Stimulated activated CD4-positive, alpha-beta T cell treated with anti-CD3 and anti-CD28 coated beads, Interleukin-1b, Interleukin-23, amount 100 ng/mL, for 1 hour (primary cell): ENCODE measurements at places on chromosomes 7 and 10.

DNA sequence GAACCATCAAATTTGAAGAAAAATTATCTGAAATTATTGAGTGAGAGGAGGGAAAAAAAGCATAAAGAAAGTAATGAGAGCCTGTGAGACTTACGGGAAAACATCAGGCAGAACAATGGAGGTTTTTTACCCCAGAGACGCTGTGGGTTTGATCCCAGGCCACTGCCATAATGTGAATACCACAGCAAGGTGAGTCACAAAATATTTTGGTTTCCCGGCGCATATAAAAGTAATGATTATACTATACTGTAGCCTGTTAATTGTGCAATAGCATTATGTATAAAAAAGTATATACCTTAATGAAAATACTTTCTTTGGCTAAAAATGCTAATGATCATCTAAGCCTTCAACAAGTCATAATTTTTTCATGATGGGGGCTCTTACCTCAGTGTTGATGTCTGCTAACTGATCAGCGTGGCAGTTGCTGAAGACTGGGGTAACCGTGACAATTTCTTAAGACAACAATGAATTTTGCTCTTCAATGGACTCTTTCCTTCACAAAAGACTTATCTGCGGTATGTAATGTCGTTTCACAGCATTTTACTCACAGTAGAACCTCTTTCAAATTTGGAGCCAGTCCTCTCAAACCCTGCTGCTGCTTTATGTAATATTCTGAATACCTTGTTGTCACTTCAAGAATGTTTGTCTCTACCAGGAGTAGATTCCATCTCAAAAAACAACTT, 97.0 kb upstream of the FAM20C start:
- DNase-seq = no peak

- DNase-seq = no peak
Measured at GRCh38 chr10:14953424-14954000, 384 bp downstream of the DCLRE1C start.

- DNase-seq = no peak
Measured at GRCh38 chr10:35783305-35783838, 141.3 kb upstream of the FZD8 start.

- no peak for DNase-seq
Measured at GRCh38 chr10:85224366-85224940, 896.1 kb downstream of the CCSER2 start.

DNA sequence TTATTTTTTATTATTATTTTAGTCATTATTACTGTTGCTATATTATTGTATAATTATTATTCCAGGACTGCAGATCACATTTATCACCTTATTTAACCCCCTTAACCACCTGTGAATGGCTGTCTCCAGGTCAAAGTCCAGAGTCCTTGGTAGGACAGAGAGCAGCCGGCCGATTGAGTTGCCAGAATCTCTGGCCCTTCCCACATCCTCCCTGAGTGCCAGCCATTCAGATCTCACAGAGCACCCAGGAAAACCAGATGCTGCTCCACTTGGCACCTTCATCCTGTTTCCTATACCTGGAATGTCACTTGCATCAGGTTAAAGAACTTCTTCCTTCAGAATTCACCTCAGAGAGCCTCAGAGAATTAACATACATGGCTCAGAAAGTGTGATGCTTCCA, 101.1 kb downstream of the ELAPOR2 start:
- no peak for DNase-seq

GRCh38 chr7:6532516-6532915, 18.7 kb downstream of the GRID2IP start:
- DNase-seq = no peak

DNA sequence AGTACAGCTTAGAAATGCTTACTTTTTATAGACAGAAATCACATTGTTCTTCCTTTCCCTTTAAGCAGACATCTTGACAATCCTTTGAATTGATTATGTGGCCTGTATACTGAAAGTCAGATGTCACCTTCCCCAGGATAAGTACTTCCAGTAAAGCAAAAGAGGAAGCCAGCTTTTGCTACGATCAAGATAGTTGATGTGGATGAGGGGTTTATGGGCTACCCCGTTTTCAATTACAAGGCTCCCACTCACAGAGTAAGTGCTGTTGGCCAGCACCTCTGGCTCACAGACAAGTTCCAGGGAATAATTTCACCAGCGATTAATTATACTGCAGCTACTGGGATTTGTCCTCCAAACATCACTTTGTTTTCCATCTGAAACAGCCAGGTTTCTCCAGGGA, 95.1 kb upstream of the SAMD8 start:
- no peak for DNase-seq

DNA sequence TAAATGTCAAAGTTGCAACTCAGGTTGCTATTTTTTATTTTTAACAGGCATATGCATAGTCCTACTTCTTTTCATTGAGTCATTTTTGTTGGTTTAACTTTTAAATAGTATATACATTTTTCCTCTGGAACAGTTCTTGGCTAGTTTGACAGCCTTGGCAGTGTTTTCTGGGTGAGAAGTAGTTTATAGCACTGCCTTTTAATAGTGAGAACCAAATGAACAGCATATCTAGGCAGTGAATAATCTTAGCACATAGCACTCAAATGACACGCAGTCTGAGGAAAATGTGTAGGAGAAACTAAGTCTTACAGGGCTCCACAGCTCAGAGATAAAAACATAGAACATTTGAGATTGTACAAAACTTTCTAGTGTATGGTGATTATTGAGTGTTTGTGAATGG, 265.5 kb upstream of the POT1 start:
- DNase-seq = no peak

- DNase-seq = no peak
Measured at GRCh38 chr7:121882731-121883130, 9.8 kb downstream of the PTPRZ1 start.

DNA sequence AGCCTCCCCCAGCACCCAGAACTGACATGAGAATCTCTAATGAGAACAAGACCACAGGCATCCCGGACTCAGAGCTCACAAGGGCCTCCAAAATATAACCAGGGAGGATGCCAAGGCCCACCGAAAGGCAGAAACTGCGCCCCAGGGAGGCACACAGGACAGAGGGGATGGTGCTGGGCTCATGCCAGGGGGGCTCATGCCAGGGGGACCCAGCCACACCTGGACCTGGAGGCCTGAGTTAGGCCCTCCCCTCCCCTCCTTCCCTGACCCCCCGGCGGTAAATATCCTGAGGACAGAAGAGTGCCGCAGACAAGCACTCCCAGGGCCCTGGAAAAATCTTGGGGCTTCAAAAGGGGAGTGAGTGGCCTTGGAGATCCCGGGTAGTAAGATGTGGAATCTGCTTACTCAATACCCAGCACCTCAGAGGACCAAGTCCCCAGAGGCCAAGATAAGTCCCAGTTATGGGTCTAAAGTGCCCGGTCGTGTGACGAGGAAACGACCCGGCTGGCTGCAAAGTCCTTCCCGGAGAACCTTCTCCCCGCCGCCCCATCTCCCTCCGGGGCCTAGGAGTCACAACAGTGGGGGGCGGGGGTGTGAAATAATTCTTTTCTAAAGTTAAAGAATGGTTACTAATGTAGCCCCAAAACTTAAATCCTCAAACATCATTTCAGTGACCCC, 11.9 kb downstream of the PDGFA start:
- DNase-seq = no peak

DNA sequence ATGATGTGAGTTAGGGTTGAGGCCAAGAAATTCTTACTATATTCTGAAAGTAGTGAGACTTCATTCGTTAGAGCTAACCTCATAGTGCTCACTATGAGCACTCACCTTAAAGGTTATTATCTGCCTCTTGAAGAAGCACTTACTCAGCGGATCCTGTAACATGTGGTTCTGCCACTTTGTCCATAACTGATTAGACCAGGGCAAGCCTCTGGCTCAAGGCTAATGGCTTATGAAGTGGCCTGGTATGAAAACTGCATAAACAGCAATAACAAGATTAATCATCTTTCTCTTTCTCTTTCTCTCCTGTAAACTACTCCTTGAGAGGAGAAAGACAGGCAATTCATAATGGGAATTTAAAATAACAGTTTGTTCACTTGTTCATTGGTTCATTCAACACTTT, 82.8 kb downstream of the MAPK8 start:
- no peak for DNase-seq

GRCh38 chr10:70583669-70584037, 18.9 kb downstream of the PRF1 start:
- no peak for DNase-seq

DNA sequence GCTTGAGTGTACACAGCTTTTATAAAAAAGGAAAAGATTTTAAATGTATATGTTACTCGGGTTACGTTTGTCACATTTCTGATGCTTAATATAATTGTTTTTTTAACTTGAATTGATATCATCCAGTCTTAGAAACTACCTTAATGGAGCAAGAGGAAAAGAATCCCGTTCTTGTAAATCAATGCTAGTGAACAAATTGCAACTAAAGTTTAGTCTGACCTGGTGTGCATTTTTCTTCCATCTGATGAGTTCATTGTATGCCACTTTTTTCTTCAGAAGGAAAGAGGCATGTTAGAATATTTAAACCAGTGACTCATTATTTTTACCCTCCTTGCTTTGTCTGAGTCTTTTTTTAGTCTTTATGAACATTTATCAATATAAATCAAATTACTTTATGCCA, 34.7 kb downstream of the NET1 start:
- DNase-seq = no peak

DNA sequence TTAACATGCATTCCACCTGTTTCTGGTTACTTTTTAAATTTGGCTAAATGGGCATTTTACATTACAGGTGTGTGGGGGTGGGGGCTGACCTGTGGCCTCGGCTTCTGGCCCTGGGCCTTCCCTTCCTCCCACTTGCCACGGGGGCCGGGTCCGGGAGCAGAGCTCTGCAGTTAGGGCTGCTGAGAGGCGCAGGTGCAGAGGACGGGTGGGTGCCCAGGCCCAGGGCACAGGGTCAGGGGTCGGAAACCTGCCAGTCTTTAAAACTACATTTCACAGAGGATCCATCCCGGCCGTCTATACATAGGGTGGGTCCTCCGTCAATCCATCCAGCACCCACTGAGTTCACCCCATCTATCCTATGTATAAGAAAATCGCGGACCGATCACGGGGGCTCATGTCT, 106.5 kb upstream of the INSIG1 start:
- DNase-seq = no peak

- no peak for DNase-seq
Measured at GRCh38 chr10:80167471-80168161, 35.1 kb downstream of the PLAC9 start.

GRCh38 chr7:113200281-113200680, 81.9 kb upstream of the SMIM30 start:
- DNase-seq = no peak

GRCh38 chr7:73719806-73720169, 319 bp upstream of the STX1A start:
- DNase-seq = no peak

DNA sequence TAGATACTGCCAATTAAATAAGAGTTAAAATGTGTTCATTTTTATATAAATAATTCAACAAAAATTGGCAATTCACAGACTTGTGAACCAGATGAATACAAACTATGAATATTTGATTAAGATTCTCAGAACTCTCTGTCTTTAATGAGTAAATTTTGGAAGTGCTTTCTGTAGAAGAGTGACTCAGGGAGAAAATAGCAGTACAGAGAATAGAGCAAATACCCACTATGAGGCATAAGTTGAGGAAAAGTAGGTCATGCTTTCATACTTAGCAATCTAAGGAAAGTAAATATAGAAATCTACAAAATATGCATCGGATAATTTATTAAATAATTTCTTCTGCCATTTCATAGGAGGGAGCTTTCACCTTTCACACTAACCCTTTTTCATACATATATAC, 117.7 kb upstream of the TMEM106B start:
- no peak for DNase-seq

DNA sequence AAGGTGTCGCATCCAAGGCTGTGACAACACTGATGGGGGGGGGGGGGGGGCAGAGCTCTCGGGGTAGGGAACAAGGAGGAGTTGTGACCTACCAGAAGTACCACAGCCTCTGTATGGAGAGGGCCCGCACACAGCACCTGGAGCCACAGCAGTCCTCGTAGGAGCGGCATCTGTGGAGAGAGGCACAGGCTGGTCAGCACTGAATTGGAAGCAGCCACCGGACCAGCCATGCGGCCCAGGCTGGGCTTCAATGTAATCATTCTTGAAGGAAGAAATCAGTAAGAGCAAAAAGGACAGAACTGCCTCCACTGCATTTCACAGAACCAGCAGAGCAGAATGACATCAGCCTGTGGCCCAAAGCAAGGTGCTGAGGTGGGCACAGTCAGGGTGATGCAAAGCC, 74.8 kb downstream of the VOPP1 start:
- no peak for DNase-seq

DNA sequence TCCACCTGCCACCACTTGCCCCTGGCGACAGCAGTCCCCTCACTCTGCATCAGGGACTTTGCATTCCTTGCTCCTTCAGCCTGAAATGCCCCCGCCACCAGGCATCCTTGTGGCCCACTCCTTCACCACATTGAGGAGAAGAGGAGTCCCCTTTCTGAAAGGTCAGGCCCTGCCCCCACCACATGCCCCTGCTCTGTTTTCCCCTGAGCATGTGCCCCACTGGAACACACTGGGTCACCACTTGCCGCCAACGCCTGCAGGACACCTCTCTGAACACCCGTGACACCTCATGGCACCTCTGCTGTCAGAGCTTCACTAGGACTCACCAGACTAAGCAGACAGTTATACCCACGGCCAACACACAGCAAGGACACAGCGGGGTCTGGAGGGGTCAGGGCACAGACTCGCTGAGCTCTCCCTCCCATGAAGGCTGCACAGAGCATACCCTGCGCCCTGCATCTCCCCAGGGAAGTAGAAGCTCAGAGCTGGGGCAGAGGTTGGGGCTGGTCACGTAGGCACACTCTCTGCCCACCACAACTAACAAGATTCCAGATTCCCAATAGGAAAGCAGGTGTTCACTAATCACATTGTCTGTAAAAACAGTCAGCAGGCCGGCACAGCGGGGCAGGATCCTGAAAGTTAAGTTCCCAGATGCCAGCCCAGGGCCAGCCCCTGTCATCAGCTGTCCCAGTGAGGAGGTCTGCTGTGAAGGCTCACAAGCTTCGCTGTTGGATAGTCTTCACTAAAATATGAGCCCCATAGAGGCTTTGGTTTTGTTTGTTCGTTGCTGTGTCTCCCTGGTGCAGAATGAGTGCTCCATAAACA, 5.8 kb upstream of the AOC1 start:
- DNase-seq = no peak

DNA sequence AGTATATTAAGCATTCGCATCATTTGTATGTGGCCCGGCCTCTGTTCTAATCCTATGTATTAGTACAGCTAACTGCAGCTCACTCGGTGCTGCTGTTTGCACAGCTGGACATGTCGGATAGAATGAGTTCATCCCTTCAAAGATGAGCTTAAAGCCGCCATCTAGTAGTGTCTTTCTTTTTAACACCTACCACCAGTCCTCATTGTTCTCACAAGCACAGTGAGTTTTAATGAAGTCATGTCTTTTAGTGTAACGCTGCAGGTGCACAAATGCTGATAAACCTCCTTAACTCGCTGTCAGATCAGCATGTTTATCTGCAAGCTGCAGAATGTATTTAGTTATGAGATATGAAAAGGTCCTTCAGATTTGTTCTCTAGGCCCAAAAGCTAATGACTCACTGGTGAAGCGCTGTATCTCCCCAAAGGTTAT, 247.5 kb downstream of the MTERF1 start:
- no peak for DNase-seq

GRCh38 chr7:50782375-50783208, at the start of gene GRB10:
Gene GRB10, minus strand, starts transcription at chr7:50782896. Its CDS starts 50,574 bp downstream, at chr7:50732322.
- DNase-seq = no peak
